T-helper 2 cell treated with Interferon-gamma antibody and Interleukin-4, amounts not matched to agents 5 μg/mL and 100 μg/mL, for 36 hours (primary cell): ENCODE measurements at places on chromosomes 13 and 19.

DNA sequence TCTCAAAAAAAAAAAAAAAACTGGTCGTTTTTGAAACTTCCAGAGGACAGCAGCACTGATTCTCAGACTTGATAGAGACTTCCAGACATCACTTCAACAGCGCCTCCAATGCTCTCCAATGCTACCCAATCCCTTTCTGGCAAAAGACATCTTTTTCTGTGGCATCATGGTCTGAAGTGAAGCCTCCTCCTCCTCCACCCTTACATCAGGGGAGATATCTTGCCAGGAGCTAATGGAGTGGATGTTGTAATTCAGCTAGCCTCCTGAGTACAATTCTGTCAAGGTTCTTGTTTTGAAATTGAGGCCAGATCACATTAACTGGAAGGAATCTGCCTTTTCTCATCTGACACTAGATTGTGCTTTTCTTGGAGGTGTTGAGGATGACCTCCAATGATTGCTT, 24.2 kb downstream of the FXYD5 start:
- DNase-seq, result no peak

GRCh38 chr13:77079902-77080413, 53.0 kb upstream of the FBXL3 start:
- DNase-seq, result no peak

- DNase-seq, result no peak
Observed at GRCh38 chr13:40211586-40211968, 454.9 kb downstream of the FOXO1 start.

DNA sequence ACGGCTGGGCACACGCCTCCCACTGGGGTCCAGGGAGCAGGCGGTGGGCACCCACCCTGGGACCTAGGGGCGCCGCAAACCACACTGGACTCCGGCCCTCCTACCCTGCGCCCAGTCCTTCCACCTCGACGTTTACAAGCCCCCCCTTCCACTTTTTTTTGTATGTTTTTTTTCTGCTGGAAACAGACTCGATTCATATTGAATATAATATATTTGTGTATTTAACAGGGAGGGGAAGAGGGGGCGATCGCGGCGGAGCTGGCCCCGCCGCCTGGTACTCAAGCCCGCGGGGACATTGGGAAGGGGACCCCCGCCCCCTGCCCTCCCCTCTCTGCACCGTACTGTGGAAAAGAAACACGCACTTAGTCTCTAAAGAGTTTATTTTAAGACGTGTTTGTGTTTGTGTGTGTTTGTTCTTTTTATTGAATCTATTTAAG, 1.6 kb downstream of the JUNB start:
- DNase-seq, result no peak

DNA sequence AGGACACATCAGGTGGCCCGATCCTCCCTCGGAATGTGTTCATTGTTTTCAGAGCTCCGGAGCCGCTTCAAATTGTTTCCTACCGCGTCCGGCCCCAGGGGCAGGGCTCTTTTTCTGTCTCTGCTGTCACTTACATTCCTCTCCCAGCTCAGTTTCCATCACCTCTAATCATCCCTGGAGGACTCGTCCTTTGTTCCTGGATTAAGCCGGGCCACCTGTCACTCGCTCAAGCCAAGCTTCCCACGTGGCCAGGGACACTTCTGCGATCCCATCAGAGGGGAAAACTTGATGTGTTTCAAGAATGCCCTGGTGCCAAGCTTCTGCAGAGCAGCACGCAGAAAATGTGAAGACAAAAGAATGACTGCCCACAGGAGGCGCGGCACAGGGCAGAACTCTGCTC, 13.5 kb downstream of the IL17D start:
- no peak for DNase-seq

DNA sequence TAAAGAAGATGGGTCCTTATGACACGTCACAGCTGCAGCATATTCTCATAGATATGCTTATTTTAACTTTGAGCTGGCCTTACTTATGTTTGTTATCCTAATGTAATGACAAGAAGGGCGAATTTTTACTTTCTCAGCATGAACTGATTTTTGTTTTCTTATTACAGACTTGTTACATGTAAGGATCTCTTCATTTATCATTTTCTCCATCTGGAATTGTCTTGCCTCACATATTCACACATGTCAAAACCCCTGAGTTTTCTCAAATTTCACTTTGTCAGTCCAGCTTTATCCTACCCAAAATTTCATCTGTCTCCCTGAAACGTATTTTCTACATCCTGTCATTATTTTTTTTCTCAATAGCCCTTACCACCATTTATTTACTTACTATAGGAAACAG, 1774.0 kb upstream of the PRR20A start:
- DNase-seq, result no peak

DNA sequence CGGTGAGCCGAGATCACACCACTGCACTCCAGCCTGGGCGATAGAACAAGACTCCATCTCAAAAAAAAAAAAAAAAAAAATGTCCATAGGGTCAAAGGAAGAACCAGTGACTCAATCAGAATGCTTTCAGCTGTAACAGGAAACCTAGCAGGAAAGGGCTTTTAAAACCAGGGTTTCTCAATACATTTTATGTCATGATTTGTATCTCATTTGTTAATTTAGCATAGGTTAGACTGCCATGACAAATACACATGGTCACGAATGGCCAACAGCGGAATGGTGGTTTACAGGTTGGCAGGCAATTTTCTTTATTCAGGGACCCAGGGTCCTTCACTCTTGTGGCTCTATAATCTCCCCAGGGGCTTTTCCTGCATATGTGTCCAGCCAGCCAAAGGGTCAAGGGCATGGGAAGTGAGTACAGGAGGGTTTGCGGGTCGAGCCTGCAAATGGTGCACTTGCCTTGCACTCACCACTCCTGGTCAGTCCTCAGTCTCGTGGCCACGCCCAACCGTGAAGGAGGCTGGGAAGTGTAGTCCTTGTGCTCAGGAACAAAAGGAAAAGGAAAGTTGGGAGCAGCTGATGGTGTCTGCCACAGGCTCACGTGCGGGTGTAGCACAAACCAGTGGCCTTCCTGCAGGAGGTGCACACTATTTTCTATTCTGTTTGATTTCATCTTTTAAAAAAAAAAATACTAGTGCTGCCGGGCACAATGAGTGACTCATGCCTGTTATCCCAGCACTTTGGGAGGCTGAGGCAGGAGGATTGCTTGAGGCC, 14.8 kb downstream of the DHX34 start:
- no peak for DNase-seq

DNA sequence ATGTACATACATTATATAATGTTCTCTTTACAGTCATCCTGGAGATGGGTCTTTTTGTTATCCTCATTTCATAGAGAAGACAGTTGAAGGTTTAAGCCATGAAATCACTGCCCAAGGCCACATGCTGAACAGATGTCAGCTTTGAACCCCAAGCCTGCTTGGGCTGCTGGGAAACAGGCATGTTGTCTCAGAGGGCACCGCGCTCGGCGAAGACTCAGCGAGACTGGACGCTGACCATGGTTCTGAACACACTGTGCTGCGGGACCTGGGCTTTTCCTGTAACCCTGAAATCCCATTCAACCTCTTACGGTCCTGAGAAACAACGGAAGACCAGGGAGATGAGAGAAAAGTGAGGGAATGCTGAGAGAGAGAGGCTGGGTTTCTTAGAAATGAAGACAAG, 27.3 kb downstream of the LRFN3 start:
- DNase-seq, result peak; percentile 39

GRCh38 chr13:66410314-66410713, 819.8 kb downstream of the PCDH9 start:
- no peak for DNase-seq

DNA sequence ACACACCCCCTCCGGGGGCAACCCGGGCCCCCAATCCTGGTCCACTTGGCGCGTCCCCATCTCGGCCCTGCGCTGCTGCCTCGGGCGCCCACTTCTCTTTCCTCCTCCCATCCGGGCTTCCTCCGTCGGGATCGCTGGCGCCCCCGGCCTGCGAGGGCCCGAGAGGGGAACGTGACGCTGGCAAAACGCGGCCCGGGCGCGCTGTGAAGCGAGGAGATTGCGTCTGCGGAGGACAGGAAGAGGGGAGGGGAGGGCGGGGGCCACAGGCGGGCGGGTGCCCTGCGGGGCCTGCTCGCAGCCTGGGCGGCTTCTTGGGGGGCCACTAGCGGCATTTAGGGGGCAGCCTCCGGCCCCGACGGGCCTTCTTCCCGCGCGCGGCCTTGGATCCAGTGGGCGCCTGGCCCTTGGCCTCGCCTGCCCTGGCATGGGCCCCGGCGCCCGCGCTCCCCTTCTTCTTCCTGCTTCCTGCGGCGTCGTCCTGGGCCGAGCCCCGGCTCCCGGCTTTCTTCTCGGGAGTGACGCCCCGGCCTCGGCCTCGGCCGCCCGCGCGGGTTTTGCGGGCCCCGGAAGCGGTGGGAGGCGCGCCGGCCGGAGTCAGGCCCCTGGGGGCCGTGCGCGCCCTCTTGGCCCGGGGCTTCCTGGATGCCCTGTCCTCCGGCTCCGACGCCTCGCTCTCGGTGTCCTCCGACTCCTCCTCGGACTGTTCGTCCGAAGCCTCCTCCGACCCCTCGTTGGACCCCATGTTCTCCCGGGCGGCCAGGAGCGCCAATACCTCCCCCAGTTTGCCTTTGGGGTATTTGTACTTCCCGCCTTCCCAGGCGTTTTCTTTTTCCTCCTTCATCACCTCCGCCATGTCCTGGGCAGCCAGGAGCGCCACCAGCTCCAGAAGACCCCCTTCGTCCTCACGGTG, 2.2 kb downstream of the PNMA8B start:
- no peak for DNase-seq

GRCh38 chr19:49355909-49356353, 6.3 kb downstream of the TEAD2 start:
- DNase-seq, result no peak

DNA sequence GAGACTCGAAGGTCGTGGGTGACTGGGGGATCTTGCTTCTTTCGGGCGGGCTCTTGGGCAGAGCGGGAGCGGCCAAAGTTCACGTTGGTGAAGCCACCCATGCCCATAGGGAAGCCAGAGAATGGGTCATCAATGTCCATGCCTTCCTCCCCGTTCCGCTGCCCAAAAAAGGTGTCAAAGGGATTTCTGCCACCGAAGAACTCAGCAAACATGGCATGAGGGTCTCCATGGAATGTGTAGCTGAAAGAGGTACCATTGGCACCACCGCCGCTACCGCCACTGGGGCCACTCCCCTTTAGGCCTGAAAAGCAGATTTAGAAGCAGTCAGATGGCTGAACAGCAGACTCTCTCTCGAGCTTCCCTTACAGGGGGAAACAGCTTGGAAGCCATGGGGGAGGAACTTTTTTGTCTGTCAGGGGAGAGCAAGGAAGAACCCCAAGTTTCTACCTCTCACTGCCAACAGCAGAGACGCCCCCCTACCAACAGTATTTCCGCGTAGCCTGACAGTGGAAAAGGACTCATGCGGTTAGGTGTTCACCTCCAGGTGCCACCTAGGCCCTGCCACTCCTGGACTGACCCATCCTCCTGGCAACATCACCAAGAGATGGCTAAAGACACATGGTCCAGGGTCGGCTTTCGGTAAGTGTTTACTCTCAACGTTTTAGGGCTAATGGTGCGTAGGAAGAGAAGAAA, 1.3 kb downstream of the DNAJB1 start:
- no peak for DNase-seq

- DNase-seq, result no peak
Observed at GRCh38 chr13:36147330-36147729, 16.1 kb upstream of the DCLK1 start.

GRCh38 chr19:33864311-33864850, 67.7 kb downstream of the KCTD15 start:
- DNase-seq, result no peak

- DNase-seq, result no peak
Observed at GRCh38 chr19:54949412-54949811, 2.1 kb upstream of the NLRP7 start.

DNA sequence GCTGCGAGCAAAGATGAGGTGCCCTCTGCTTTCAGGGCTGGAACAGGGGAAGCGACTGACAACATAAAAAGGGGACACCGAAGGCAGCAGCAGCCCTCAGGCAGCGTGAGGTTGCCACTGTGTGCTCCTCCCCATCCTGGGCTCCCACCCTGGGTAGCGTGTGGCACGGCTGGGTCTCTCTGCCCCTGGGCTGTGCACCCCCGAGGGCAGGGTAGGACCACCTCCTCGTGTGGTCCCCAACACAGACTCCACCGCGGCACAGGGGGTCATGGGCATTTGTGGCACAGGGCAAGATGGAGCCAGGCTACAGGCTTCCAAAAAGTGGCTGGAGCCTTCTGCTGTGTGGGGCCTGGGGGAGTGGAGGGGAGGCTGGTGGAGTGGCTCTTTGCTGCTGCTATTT, 6.5 kb upstream of the RSPH6A start:
- no peak for DNase-seq

DNA sequence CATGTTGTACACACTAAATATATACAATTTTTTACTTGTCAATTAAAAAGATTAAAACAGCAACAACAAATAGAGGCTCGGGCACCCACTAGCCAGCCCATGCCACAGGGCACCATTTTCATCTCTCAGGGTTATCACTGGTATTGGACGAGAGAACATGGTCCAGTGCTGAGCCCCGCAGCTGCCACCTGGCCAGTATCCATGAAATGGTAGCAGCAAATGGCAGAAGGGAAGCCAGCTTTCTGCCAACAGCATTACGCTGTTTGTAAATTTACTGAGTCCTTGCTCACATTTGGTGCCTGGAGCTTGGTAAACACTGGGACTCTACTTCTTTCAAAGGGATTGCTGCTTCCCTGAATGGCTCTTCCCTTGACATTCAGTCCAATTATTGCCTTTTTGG, 87.9 kb upstream of the WASF3 start:
- no peak for DNase-seq

DNA sequence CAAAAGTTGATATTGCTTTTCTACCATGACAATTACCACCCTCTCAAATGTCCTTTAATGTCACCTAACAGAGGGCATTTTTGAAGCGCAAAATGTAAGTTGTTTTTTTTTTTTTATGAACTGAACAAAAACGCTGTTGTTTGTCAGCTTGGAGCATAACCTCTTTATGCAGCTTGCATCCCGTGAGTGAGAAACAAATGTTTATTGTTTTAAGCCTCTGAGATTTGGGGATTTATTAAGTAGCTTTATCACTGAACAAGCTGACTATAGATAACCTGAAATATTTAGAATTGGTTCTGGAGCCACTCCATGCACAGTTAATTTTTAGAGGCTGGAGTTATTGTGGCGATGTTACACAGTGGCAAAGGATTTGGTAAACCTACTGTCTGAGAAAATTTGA, 80.1 kb upstream of the ATXN8OS start:
- no peak for DNase-seq

DNA sequence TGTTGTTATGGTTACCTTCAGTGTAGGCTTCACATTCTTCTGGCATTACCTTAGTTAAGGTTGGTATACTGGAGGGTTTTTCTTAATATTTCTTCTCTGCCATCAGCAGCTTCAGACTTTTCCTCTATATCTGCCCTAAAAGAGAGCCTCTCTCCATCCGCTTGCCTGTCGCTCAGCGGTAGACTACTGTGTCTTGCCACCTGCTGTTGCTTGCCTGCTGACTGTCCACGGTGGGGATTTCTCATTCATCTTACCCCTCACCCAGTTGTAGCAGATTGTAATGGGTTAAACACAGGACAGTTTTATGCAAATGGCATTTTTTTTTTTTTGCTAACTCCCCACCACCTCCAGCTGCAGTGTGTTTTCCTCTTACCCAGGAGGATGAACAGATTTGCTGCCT, 577.2 kb downstream of the SLITRK5 start:
- no peak for DNase-seq

DNA sequence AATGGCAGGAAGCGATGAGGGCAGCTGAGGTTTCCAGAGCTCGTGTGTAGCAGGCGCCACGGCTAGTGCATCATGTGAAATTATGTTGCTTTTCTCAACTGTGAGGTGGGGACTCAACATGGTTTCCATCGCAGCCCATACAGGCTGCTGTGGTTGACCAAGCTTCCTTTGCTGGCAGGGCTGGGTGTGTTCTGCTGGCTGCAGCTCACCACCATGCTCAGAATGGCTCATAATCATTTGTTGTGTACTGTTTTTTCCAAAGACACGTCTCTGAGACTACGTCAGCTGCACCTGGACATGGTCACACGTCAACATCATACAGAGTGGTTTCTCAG, 16.1 kb upstream of the RASA3 start:
- DNase-seq, result peak; percentile 84
